ENCODE measurements at places on chromosomes 1 and 21.

GRCh38 chr1:8055973-8056372 is 29.9 kb upstream of the ERRFI1 start:
- no peak for DNase-seq

DNA sequence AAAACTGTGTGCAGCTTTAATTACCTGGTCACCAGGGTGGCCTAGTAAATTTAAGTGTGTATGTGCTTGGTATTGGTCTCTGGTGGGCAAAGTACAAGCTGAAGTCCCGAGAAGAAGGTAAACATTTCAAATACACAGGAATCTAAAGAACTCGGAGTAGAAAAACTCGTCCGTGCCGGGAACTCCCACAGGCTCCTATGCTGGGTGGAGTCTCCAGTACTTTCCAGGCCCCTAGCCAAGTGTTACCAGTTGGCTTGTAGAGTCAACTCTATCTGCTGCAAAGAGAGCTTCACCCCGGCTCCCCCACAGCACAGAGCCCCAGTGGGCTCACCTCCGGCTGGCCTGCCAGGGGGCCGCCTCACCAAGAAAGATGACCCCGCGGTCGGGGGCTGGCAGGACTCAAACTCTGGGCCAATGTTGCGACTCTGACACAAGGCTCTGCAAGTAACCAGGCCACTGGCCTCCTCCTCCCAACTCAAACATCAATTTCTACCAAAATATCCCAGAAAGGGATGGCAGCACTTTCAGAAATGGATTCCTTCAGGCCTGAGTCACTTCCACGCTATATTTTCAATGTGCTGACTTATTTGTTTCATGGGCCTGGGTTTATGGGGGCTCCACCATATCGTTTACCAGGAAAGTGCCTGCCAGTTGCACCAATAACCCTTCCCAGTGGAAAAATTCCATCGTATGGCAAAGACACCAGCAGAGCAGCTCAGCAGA is 73.9 kb downstream of the SLC66A1 start:
- no peak for DNase-seq

DNA sequence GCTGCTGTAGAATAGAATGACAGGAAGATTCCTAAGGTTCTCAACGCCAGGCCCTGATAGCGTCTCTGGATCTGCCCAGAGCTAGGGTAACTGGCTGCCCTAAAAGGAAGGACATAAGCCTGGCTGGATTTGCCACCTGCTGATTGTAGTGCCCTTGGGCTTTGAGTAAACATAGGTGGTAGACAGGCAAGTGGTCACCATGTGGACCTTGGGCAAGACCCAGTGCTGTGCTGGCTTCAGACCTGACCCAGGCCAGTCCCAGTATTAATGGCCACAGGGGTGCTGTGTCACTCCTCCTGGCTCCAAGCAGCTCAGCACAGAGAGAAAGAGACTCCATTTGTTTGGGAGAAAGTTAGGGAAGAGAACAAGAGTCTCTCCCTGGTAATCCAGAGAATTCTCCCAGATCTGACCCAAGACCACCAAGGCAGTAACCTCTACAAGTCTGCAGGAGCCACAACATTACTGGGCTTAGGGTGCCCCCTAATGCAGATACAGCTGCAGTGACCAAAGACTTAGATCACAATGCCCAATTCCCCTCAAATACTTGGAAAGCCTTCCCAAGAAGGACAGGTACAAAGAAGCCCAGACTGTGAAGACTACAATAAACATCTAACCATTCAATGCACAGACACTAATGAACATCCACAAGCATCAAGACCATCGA is 44.5 kb downstream of the PHTF1 start:
- no peak for DNase-seq

GRCh38 chr1:237858992-237859391 is 31.7 kb downstream of the ZP4 start:
- DNase-seq = no peak

- DNase-seq = no peak
Measured at GRCh38 chr21:26732432-26733221, 112.6 kb downstream of the ADAMTS1 start.

DNA sequence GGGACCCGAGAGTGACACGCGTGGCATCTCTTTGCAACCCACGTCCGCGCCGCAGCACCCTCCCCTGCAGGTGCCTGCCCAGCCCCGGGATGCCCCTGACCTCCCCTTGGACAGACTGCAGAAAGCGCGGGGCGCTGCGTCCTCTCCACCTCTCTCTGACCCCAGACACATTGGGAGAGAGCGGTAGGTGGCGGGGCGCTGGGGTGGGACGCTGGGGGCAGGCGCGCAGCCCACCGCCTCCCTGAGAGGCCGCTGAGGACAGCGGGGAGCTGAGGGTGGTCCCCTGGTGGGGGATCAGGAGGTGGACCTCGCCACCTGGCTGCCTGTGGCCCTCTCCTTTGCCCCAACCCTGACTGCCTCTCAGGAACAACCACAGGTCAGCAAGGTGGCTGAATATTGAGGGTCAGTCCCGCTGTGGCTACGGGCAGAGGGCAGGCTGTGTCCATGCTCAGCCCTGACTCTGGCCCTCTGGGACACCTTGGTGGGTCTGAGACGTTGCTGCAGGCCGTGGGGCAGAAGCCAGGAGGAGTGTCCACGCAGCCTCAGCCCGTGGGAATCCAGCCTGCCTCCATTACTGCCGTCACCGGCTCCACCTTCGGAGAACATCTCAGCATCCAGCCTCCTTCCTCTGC is 761 bp upstream of the UBE2J2 start:
- DNase-seq = no peak

- DNase-seq = no peak
Measured at GRCh38 chr1:96338622-96339021, 383.0 kb upstream of the PTBP2 start.

DNA sequence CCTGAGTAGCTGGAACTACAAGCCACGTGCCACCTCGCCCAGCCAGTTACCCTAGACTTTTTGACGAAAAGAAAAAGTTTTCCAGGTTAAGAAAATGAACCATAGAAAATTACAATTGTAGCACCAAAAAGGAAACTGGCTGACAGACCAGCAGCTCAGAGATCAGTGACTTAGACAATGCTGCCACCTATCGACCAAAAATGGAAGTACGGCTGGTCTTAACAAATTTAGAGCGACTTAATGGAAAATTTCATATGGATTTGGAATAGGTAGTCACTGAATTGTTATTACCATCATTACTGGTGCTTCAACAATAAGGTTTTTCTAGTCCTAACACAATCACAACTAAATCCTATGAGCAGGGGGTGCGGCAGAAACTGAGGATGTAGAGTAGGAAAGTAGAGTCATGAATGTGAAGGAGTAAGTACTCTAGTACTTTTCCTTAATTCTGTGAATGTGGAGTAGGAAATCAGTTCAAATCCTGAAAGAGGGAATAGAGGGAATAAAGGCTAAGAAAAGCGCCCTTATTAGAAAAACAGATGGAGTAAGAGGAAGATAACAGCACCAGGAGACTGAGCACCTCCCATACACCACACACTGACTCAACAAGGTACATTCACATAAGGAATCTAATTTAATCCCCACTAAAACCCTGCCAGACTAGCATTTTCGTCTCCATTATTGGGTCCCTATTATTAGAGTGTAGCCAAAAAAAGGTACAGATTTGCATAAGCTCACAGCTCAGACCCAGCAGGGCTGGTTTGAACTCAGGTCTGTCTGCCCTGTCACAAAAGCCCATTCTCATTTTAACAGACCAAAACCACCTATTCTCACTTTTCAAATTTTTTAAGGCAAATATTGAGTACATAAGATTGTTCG is 37.9 kb upstream of the MGST3 start:
- peak; percentile 74 for DNase-seq
